ENCODE measurements at places on chromosomes 1 and 21.

DNA sequence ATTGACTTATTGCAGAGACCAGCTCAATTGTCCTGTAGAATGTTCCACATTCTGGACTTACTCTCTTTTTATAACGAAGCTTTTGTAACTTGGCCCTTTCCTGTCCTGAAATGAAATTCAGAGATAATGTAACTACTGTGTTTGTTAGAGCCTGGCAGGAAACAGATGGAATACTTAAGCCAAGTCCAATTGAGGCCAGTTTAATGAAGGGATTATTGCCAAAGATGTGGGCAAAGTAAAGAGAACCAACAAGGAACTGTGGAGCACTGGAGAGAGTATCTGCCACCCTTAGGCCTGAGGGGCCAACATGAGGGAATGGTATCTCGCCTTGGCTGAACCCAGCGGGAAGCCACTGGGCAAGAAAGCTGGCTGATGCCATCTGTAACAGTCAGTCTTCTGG, 32.9 kb downstream of the MFSD2A start:
- DNase-seq: no peak

DNA sequence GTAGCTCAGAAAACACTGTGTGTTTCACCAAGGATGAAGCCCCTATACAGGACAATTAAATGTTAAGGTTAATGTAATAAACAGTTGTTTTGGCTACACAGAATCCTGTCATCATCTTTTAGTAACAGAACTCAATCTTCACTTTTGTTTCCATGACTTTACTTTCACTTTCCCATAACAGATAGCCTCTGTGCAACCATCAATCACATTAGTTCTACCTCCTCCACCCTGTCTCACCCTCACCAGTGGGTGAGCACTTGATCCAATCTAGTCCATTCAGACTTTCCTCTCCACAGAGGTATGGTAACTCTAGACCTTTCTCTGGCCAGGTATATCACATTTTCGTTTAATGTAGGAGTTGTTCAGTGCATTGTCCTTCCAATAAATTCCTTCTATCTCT, 1018.5 kb downstream of the ADGRL2 start:
- DNase-seq: no peak

DNA sequence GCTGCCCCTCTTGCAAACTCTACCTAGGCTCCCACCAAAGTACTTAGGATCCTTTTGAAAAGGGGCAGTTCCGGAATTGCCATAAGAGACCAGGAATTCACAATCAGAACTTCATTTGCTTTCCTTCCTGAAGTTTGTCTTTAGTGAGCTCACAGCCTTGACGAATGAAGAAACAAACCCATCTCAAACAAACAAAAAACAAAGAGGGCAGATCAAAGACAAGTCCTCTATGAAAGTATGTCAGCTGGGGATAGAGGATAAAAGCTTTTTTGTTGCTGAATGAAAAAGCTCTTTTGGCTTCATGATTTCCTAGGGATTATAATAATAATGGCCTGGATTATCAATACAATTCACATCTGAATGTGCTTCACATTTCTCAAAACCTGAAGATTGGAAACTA, 357.9 kb upstream of the DUSP10 start:
- no peak for DNase-seq

DNA sequence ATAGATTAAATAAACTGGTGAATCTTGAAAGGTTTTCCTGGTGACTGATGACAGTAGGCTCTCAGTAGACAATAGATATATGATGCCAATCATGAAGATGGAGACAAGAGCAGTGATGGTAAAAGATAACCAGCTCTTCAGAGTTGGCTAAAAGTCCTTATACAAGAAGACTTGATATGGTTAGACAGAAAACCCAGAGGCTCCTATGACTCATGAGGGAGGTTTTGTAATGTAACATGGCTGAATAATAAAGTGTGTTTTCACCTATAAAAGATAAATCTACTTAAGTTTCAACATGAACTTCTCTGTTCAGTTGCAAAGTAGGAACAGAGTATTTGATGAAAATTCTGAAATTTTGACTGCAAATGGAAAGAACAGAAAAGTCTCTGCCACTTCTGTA, 12.7 kb upstream of the CRNN start:
- DNase-seq: no peak

- DNase-seq: no peak
Observed at GRCh38 chr1:221085701-221086375, 206.6 kb downstream of the HLX start.

DNA sequence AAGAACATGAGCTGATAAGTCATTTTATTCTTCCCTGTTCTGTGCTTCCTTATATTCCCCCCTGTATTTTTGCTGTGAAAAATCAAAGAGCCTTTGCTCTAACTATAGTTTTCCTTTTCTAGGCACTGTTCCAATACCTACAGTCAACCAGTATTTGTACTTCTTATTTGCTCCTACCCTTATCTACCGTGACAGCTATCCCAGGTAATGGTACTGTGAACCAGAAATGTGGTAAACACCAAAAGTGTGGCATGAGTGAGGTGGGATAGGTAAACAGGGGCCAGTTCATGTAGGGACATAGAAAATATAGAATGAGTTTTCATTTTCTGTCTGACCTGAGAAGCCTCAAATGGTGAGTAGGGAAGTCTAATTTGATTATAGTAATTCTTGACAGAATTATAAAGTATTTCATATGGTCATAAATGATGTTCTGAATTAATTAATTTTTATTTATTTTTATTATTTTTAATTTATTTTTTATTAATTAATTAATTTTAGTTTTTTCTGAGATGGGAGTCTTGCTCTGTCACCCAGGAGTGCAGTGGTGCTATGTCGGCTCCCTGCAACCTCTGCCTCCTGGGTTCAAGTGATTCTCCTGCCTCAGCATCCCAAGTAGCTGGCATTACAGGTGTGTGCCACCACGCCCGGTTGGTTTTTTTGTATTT, 22.9 kb upstream of the AXDND1 start:
- DNase-seq: no peak

- DNase-seq: no peak
Observed at GRCh38 chr1:119068427-119068826, 72.0 kb downstream of the WARS2 start.

DNA sequence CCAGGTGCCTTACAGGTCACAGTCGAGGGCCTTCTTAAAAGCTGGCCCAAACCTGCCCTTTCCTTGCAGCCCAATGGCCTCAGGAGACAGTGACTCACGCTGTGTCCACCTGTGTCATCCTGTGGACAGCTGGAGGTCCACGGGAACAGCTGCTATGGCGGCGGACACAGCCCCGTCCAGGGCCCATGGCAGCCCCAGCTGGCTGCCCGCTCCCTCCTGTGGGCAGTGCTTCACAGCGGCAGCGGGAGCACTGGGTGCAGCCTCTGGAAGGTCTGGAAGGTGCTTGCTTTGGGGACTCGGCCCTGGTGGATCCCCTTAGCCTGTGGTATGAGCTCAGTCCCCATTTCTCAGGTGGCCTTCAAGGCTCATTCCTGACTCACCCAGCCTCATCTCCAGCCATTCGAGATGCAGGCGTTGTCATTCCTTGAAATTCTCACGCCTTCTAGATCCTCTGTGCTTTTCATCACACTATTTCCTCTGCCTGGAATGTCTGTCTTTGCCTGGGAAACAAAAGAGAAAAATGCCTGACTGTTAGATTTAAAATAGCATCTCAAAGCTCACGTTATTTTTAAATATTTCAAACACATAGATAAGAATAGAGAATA, 86.8 kb downstream of the KIF26B start:
- DNase-seq: no peak

GRCh38 chr1:219917851-219918466, 10.4 kb downstream of the SLC30A10 start:
- no peak for DNase-seq

- no peak for DNase-seq
Observed at GRCh38 chr1:68065766-68066165, 15.3 kb upstream of the DIRAS3 start.
